Activated T-helper 1 cell treated with Interleukin-2 at 50 U/mL for 16 hours (primary cell): ENCODE measurements at places on chromosomes 5 and 9.

DNA sequence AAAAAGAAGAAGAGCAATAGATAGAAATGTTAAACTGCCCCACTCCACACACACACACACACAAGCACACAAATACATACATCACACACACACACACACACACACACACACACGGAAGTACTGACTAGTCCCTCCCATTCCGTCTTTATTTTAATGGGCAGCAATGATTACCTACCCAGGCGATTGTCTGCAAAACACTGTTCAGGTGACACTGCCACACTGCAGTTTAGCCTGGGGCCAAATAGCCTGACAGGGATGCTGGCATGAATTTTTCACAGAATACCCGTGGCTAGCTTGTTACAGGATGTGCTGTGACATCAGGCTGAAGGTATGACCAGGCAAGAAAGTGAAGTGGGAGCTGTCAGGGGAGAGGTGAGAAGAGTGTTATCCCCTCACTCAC lies 86.9 kb downstream of the FRMD3 start:
- DNase-seq: no peak

DNA sequence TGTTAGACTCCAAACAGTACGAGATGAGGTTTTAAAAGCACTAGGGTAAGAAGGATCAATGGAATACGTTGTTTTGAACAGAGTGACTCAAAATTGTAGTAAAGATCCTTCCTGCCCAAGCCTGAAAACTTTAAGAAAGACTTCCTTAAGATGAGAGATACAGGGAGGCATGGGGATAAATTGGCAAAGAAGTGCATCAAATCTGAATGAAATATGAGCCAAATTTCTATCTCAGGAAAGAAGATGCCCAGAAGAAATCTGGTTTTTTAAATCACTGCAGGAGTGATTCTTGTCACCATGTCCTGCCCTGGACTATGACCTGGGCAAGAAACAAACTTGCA lies 14.9 kb downstream of the FCN2 start:
- DNase-seq: no peak

GRCh38 chr9:6715755-6716643 lies 41.8 kb upstream of the KDM4C start:
- DNase-seq: peak; percentile 40

GRCh38 chr9:100206899-100207298 lies 107.9 kb downstream of the INVS start:
- DNase-seq: no peak

DNA sequence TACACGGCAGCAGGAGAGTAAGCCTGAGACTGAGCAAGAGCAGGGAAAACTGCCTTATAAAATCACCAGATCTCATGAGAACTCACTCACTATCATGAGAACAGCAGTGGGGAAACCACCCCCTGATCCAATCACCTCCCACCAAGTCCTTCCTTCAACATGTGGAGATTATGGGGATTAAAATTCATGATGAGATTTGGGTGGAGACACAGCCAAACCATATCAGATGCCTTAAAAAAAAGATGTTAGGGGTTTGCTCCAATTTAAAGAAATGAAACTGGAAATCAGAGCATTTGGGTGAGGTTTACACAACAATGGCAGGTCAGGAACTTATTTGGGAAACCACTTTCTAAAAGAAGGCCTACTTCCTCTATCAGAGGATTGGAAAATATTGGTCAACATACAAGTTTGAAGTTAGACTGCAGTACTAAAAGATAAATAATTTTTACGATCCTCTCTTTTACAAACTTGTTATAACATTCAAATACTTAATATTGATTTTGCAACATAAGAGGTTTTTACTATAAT lies 105.1 kb downstream of the FBN2 start:
- no peak for DNase-seq

GRCh38 chr5:150144246-150144801 lies 11.3 kb downstream of the PDGFRB start:
- DNase-seq: no peak

GRCh38 chr5:179623003-179623905 lies at the start of gene HNRNPH1:
Gene HNRNPH1, minus strand, starts transcription at chr5:179623671. Its CDS starts 538 bp downstream, at chr5:179623133.
- peak; percentile 97 for DNase-seq

DNA sequence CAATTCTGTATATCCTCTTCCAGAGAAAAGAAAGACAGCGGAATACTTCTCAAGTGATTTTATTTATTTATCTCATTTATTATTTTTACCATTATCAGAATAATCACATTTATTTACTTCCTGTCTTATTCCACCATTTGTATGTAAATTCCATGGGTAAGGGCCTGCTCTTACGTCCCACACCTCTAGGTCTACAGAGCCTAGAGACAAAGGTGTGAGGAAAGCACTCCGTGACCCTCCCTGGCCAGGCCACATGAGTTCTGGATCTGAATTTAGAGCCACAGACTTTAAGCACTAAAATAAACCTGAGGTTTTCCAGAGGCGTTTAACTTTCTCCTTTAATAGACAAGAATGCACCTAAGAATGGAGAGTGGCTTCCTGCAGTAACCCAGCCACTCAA lies 85.3 kb upstream of the CTSV start:
- DNase-seq: no peak

DNA sequence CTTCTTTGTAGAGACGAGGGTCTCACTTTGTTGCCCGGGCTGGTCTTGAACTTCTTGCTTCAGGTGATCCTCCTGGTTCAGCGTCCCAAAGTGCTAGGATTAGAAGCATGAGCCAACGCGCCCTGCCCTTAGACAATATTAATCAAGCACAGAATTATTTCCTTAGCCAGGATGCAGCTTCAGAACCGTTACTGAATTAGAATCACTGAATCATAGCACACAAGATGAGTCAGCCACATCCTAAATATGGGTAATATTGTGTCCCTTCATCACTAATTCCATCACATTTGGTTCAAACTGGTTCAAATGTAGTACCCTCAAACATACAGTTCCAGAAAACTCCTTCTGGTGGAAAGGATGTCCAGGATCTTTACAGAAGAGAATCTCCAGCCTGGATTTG lies 82.7 kb downstream of the BNC2 start:
- no peak for DNase-seq

DNA sequence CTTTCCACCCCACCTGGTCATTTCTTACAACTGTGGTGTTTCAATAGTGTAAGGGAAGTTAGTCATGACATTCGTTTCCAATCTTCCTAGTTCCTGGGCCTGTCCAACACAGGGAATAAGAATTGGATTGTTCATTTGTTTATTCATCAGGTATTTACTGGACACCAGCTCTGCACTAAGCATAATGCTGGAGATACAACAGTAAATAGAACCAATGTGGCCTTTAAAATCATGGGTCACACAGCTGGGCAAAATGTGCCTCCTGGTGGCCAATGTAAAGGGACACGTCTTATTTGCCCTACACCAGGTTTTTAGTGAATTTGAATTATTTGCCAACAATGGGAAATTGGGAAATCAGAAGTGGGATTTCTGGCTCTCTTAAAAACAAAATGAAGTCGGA lies 10.4 kb downstream of the ABLIM3 start:
- no peak for DNase-seq

- no peak for DNase-seq
Measured at GRCh38 chr9:76374783-76375559, 19.3 kb downstream of the RFK start.

GRCh38 chr5:15807871-15808270 lies 307.9 kb downstream of the FBXL7 start:
- DNase-seq: no peak

GRCh38 chr5:173907686-173908371 lies 19.7 kb downstream of the CPEB4 start:
- DNase-seq: no peak

GRCh38 chr9:104386425-104387069 lies 117.5 kb upstream of the OR13F1 start:
- no peak for DNase-seq

DNA sequence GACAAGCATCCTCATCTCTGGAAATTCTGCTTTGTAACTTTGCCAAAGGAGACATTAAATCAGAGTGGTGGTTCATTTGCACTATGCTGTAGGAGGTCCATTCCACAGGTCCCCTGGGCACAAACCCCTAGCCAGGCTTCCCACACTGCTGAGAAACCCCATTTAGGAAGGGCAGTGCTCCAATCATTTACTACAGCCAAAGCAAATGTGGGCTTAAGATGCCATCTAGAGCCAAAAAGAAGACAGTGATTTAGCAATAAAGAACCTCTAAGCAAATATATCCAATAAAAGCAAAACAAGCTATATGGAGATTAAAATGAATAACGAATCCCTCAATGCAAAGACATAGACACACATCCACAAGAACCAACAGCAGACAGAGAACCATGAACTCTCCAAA lies 129.0 kb upstream of the ALDH1B1 start:
- DNase-seq: no peak

DNA sequence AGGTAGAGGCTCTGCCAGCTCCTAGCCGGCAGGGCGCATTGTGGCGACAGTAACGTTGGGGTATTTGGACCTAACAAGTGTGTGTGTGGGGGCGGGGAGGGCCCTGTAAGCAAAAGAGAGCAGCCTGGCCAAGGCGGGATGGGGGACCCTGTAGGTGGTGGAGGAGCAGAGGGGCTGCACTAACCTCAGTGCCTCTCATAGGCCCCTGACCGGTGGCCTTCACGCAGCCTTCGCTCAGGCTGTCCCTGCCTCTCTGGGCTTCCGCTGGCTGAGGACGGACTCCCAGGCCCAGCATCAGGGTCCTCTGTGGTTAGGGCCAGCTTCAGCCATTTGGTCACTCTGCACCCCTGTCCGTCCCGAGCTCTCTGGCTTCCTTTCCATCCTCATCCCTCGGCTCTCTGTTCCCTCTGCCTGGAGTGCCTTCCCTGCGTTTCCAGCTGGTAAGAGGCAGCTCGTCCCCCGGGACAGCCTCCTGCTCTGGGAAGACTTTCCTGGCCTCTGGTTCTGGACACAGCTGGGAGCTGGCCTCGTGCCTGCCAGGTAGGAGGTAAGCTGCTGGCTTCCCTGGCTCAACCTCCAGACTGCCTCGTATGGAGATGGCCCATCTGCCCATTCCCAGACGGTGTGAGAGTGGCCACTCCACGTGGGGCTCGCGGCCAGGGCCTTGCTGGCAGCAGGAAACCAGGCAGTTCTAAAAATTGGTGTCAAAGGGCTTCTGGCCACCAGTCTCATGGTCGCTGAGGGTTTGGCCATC lies 39.3 kb upstream of the PHYKPL start:
- DNase-seq: no peak

GRCh38 chr5:149748471-149749094 lies 18.5 kb downstream of the PPARGC1B start:
- no peak for DNase-seq

GRCh38 chr5:37938861-37939260 lies 99.0 kb upstream of the GDNF start:
- DNase-seq: no peak

- no peak for DNase-seq
Measured at GRCh38 chr5:112779531-112779930, 41.8 kb downstream of the APC start.

DNA sequence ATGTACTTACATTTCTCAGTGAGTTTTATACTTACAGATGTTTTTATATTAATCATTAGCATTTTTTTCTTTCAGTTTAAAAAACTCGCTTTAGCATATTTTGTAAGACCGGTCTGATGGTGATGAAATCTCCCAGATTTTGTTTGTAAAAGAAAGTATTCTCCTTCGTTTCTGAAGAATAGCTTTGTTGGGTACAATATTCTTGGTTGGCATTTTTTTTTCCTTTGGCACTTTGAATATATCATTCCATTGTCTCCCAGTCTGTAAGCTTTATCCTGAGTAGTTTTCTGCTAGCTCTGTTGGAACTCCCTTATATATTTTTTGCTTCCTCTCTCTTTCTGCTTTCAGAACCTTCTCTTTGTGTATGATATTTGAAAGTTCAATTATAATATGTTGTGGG lies 412.6 kb downstream of the RASEF start:
- DNase-seq: no peak

DNA sequence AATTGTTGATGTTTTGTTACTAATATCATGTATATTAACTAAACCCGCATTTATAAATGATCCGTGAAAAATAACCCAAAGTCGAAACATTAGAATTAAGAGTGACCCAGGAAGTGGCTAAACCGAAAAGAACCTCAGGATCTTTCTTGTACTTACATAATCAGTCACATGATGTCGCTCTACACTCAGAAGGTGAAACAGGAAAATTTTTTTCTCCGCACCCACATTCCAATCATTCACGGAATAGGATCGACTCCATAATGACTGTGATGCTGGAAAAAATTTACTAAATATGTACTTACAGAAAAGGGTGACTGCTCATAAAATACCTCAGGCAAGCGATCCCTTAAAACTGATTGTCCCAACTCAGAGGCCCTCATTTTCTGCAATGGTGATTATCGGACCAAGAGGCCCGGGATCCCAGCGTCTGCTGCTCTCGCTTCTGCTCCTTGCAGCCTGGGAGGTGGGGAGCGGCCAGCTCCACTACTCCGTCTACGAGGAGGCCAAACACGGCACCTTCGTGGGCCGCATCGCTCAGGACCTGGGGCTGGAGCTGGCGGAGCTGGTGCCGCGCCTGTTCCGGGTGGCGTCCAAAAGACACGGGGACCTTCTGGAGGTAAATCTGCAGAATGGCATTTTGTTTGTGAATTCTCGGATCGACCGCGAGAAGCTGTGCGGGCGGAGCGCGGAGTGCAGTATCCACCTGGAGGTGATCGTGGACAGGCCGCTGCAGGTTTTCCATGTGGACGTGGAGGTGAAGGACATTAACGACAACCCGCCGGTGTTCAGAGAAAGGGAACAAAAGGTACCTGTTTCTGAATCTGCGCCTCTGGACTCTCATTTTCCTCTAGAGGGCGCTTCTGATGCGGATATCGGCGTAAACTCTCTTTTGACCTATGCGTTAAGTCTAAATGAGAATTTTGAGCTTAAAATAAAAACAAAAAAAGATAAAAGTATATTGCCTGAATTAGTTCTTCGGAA lies at the start of gene PCDHA12:
TSS of gene PCDHA12 (plus strand) at position 224 of the 981 bp plus-strand sequence. CDS start at position 389, 165 bp downstream.
- DNase-seq: no peak

DNA sequence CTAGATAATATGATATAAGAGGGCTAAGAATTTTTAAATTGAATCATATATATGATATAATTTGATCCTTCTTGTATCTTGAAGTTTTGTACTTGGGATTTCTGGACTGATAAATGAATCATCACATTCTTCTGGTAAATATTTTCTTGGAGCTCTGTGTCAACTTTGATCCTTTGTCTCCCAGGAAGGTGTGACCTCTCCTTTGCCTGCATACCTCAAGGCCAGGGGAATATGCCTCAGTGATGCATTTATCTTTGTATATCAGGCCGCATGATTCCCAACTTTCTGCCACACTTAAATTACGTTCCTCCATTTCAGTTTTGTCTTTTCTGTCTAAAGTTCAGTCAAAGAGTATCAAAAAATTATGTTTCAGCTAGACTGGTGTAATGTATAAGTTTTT lies 101.2 kb downstream of the NLN start:
- no peak for DNase-seq

GRCh38 chr5:78518365-78519197 lies 130.0 kb downstream of the LHFPL2 start:
- DNase-seq: no peak

GRCh38 chr9:3277200-3277599 lies 248.6 kb downstream of the RFX3 start:
- DNase-seq: no peak

GRCh38 chr5:138743484-138743883 lies 9.7 kb upstream of the CTNNA1 start:
- no peak for DNase-seq

GRCh38 chr5:139692679-139693308 lies 44.6 kb downstream of the CXXC5 start:
- DNase-seq: no peak
